Type B pancreatic cell (in vitro differentiated cells): ENCODE measurements at places on chromosomes 3 and 15. TPM values are rescaled to one million over a fixed set of nuclear protein-coding genes. Genes with fewer than 3 reads are reported as not detected.

CALML4 gene
- 8.9 and 9.4 TPM in 2 replicates for total RNA-seq

HERC2 gene
- total RNA-seq: 57.6 and 80.1 TPM in 2 replicates

GTPBP8 gene
- 20.3 and 25.9 TPM in 2 replicates for total RNA-seq

RAB6B gene
- 21.2 and 48.2 TPM in 2 replicates for total RNA-seq

HGD gene
- 10.4 and 14.0 TPM in 2 replicates for total RNA-seq

ZCWPW2 gene
- 0.71 and 0.99 TPM in 2 replicates for total RNA-seq

HYAL1 gene
- total RNA-seq: 2.3 and 3.7 TPM in 2 replicates

PRSS50 gene
- 1.1 and 1.2 TPM in 2 replicates for total RNA-seq

CLRN1 gene
- total RNA-seq: not detected in 2 replicates

SLCO2A1 gene
- 3.4 and 3.8 TPM in 2 replicates for total RNA-seq

HEMK1 gene
- 20.2 and 29.9 TPM in 2 replicates for total RNA-seq

TGM5 gene
- 0.22 and 0.71 TPM in 2 replicates for total RNA-seq

GRCh38 chr15:100704281-100705055, 102.1 kb downstream of the ASB7 start:
- DNase-seq: no peak

- DNase-seq: no peak
Observed at GRCh38 chr3:52835766-52836470, 1.1 kb upstream of the MUSTN1 start.

GRCh38 chr15:39585389-39585841, 4.5 kb downstream of the THBS1 start:
- DNase-seq: no peak

DNA sequence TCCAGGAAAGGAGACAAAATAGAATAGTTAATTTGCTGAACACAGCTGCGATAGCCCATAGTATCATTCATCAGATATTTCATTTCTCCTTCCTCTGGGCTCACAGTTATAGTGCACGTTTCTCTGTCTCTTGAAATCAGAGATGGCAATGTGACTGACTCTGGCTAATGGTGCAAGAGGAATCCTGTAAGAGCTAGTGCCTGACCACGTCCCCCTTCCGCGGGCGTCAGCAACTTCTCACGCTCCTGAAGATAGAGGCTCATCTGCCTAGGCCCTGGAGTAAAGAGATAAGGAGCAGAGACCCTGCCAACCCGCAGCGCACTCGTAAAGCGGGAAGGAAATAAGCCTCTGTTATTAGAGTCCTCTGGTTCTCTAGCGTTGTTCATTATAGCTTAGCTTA, 391.8 kb downstream of the VPS13C start:
- DNase-seq: no peak

DNA sequence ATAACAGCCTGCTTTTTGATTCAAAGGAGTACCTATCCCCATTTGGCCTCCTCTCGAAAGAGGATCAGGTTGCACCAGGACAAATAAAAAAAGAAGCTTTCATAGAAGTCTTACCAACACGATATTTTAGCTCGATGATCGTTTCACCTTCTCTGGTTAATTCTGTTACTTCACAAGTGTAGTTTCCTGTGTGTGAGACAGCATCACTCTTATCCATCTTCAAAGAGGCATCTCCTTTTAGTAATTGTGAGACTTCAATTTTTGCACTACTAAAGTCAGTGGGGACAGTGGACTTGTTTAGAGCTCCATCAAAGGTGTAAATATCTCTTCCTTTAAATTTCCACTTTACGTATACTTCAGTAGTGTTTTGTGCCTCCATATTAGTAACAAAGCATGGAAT, 11.0 kb downstream of the CD47 start:
- DNase-seq: no peak

DNA sequence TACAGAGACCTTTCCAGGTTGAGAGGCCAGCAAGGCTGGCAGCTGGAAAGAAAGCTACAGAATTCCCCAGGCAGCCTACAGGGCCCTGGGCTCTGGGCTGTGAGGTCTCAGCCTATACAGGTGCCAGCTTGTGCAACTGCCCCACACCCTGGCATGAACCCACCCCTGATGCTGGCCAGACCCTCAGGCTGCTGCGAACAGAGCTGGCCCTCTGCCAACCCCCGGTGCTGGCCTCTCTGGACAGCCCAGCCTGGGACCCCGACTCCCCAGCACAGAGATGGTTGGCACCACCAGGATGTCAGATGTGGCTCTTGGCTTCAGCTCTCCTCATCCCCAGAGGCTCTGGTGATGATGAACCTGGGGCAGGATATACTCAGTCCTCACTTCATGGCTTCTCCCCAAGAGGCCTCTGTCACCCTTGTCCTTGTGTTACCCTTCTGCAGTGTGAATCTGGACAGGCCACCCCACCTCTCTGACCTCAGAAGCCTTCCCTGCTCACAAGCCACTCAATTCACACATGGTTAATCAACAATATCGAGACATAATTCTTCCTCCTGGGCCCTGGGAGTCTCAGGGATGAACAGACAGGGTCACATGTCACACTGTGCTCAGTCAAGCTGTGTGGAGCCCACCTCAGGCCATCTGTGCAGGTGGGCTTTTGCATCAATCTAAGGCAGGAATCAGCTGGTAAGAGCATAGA, 11.0 kb upstream of the BFSP2 start:
- no peak for DNase-seq

DNA sequence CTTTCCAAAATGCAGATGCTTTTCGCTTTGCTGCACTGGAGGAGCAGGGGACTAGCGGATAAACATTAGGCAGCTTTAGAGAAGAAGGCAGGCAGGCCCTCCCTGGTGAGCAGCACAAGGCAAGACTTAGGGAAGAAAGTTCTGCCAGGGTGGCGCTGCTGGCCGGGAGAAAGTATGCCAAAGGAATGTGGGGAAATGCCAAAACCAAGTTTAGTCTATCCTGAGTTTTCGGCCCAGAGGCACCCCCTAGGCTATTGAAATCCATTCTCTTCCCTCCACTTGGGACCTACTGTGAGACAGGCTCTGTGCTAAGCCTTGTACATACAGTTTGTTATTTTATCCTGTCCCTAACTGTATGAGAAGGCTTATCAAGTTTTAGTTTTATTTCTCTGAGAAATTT, 9.2 kb downstream of the SHC4 start:
- DNase-seq: no peak

DNA sequence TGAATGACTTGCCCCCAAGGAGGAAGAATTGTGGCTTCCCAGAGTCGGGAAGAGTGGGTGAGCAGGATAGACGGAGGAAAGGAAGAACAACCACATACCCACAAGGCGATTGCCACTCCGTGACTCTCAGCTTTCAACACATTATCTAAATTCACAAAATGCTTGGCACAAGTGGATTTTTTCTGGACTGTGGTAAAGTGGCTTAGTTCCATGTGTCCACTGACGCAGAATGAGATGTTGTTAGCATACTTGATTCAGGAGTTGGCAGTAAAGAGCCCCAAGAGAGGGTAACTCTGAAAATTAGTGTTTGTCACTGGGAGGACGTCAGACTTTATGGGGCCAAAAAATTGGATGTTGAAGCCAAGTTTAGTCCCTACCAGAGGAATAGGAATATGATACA, 198.8 kb upstream of the CTNNB1 start:
- no peak for DNase-seq

GRCh38 chr3:195105841-195106417, 165.0 kb downstream of the XXYLT1 start:
- DNase-seq: no peak

DNA sequence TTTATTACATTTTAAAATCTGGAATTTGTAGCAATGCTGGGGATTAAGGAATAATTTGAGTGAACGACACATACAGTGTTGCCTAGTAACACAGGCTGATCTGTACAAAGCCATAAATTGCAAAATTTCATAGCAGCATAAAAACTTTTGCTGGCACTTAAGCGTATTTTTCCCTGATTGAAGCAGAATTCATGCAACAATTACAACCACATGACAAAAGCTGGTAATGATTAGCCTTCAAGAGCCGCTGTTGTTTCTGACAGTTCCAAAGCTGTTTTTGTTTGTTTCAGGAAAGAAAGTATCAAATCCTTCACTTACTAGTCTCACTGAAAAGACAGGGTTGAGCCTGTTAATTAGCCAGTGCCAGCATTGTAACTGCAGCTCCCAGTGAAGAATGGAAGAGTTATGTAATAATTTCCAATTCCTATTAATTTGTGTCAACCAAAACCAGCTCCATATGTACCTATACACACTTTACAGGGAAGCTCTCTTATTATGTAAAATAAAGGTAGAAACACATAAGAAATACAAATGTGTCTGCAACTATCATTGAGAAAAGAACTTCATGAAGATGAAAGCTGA, 60.7 kb downstream of the AGTR1 start:
- no peak for DNase-seq

DNA sequence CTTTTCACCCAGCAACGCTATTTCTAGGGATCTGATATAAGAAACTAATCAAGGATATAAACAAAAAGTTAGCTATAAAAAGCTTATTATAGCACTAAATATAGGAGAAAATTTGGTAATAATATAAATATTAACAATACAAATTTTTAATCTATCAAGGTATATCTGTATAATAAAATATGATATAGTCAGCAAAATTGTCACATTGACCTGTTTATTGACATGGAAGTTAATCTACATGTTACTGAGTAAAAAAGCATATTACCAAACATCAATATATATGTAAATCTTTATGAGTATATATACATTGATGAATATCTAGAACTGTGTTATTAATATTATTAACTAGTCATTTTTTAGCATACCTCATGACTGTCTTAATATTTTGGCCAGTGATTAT, 26.6 kb downstream of the SHOX2 start:
- DNase-seq: no peak

GRCh38 chr3:194785315-194785714, 99.6 kb downstream of the FAM43A start:
- DNase-seq: peak; percentile 29

- no peak for DNase-seq
Observed at GRCh38 chr3:129608087-129608935, 1.8 kb upstream of the PLXND1 start.

DNA sequence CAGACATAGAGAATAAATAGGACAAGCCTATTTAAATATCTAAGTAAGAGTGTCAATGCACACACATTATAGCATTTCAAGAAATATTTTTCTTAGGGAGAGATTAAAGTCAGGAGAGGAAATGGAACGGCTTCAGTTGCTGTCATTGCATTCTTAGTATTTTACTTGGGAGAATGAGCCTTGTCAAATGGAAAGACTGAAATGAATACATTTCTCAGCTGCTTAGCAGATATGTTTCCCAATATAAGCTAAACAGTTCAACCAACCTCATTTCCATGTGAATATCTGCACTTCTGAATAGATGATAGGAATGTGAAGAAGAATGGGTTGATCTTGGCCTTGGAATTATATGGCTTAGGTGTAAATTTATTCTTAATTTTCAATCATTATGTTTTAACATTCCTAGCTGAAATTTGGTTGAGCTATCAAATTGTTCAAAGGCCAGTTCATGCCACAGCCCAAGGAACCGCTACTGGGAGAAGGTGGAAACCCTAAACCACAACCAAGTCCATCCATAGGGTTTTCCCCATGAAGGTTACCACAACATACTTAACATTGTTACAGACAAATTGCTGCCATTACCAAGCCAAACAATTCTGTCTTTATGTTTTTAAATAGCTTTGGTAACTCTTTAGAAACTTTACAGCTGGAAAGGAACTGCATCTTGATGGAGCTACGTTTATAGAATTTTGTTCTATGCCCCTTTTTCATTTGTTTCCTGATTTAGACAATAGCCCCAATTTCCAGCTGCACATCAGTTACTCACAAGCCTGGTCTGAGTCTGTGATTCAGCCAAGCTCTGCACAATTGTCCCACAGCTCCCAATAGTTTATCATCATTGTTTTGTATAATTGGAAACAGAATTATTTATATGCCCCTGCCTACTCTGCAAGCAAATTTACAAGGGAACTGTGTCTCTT, 459.6 kb downstream of the MECOM start:
- DNase-seq: no peak

GRCh38 chr3:43353923-43354670, 67.8 kb downstream of the SNRK start:
- no peak for DNase-seq

- DNase-seq: no peak
Observed at GRCh38 chr3:20072422-20072821, 32.2 kb downstream of the KAT2B start.

GRCh38 chr3:40913192-40913591, 286.1 kb upstream of the CTNNB1 start:
- DNase-seq: no peak

GRCh38 chr15:70484993-70485392, 278.4 kb downstream of the UACA start:
- DNase-seq: no peak

- no peak for DNase-seq
Observed at GRCh38 chr3:125605756-125606155, 10.5 kb upstream of the OSBPL11 start.

- DNase-seq: no peak
Observed at GRCh38 chr3:72164635-72164978, 379.7 kb upstream of the PROK2 start.

GRCh38 chr3:54121414-54122323, 683 bp upstream of the CACNA2D3 start:
- DNase-seq: peak; percentile 71

- DNase-seq: no peak
Observed at GRCh38 chr3:116877968-116878367, 168.4 kb downstream of the TUSC7 start.

GRCh38 chr15:96948981-96949380, 618.5 kb downstream of the NR2F2 start:
- DNase-seq: no peak

GRCh38 chr15:97009031-97009431, 678.5 kb downstream of the NR2F2 start:
- no peak for DNase-seq

DNA sequence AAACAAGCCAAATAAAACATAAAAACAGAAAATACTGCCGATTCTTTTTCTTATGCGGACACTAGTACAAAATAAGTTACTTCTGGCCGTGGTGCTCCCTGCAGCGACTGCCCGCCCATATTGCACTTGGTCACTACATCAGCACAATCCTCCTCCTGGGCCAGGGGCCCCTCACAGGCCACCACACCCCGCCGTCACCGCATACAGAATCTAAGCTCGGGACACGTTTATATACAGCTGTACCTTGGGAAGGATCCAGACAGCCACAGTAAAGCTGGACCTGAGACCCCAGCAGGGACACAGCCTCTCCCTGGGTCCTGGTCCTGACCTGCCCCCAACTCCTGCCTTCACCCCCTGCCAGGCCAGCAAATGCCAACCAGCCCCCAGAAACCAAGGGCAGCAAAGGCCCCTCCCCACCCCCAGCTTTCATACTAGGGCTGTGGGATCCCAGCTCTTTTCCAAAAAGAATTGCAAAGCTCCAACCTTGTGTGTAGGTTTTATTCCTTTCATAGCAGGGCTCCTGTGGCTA, 12.9 kb upstream of the DNAJB8 start:
- DNase-seq: no peak

DNA sequence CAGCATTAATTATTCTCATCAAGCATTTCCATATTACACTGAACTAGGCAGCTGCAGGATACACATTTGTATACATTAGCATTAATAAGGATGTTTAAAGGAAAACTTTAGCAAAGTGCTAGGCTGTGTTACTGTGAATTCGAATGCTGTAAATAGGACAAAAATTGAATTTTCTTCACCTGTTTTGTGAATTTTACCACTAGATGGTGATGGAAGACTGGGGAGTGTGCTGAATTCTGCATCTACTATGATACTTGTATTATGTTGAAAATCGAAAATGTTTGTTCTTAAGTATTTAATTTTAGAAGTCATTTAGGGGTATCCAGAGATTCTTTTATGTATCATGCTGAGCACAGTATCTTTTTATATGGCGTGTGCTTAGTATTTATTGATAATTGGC, 12.3 kb upstream of the P2RY14 start:
- DNase-seq: no peak

GRCh38 chr3:60898321-60898720, 352.9 kb downstream of the FHIT start:
- DNase-seq: no peak
